Stimulated activated CD8-positive, alpha-beta memory T cell treated with anti-CD3 and anti-CD28 coated beads, Interleukin-2, amount 100 ng/mL, for 1 hour (primary cell): ENCODE measurements at places on chromosomes 1 and 21.

GRCh38 chr1:228937851-228938536 lies 202.7 kb downstream of the RHOU start:
- DNase-seq: no peak

- DNase-seq: no peak
Observed at GRCh38 chr1:23244256-23244761, 27.0 kb upstream of the HTR1D start.

- DNase-seq: no peak
Observed at GRCh38 chr1:200959411-200959921, 64.0 kb downstream of the KIF21B start.

DNA sequence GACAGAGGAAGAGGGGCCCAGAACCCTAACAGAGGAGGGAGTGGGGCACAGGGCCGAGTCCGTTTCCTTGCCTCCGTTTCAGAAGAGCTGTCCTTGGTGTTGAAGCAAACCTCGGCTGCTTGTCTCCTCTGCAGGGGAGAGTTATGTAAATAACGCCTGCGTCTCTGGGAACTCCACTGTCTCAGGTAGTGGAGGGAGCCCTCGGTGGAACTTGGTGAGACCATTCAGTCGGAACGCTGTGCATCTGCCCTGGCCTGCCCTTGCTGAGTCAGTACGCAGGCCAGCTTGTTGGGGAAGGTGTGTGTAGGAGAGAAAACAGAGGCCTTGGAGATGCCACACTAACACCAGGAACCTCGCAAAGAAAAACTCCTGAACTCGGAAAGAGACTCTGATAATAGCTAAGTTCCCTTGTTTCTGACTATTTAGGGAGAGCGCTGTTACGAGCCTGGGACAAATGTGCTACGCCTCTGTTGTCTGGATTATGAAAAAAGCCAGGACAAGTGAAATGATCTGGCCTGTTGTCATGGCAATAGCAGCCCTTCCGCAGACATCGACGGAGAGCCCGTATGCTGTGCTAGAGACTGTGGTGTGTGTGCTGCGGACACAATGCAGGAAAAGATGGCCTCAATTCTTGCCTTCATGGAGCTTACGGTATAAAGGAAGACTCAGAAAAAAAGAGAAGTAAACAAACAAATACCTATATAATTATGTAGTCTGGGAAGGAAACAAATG lies 94.6 kb upstream of the AKT3 start:
- no peak for DNase-seq
